ENCODE measurements at places on chromosomes 6 and 20.

DNA sequence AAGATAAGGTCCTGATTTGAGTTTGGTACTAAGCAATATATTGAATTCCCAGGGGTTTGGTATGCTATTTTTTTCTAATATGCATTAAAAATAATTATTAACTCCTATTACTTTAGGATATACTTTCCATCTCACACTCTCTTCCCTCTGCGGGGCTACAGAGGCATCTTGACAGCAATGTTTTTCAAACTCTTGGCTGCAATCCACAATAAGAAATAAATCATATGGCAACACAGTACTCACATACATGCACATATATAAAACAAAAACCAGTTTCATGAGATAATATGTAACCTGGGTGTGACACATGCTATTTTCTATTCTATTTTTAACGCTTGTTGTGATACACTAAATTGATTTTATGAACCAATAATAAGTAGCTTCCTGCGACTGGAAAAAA lies 189.5 kb downstream of the UNC5CL start:
- DNase-seq: no peak

DNA sequence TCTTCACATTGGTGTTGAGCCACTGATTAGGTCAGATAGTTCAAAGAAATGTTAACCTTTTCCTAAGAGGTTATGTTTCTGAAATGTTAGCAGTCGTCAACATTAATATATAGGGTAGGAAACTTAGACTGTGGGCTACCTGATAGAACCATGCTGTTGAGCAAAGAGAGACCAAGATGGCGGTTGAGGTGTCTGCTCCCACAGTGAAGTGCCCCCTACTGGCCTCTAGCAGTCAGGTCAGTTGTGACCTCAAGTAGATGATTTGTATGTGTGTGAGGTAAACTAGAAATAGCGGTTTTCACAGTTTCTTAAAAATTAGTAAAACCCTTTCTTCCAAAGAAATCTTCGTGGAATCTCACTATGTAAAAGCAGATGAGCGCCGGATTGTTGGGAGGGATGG lies 40.3 kb downstream of the MTHFD1L start:
- DNase-seq: no peak

DNA sequence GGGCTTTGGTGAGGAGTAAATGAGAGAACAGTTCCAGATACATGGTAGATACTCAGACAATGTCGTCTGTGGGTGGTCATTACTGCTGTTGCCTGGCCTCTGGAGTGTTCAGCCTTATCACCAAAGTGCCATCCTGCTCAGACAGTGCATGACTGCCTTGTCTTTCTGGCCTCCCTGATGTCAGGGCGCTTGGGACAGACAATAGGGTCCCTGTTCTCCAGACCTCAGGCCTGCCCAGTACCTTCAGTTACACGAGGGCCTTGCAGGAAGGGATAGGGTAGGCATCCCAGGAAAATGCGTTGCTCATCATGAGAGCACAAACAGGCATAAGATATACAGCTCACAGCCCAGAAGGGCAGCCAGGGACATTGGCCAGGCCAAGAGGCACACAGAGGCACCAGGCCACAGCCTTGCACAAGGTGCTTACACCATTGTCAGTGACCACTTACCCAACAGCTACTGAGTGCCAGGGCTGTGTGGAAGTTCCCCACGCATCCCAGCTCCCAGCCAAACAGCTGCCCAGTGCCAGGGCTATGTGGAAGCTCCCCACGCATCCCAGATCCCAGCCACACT lies 27.4 kb downstream of the BPIFB1 start:
- DNase-seq: no peak

GRCh38 chr6:6686748-6687601 lies 98.5 kb downstream of the LY86 start:
- DNase-seq: no peak

DNA sequence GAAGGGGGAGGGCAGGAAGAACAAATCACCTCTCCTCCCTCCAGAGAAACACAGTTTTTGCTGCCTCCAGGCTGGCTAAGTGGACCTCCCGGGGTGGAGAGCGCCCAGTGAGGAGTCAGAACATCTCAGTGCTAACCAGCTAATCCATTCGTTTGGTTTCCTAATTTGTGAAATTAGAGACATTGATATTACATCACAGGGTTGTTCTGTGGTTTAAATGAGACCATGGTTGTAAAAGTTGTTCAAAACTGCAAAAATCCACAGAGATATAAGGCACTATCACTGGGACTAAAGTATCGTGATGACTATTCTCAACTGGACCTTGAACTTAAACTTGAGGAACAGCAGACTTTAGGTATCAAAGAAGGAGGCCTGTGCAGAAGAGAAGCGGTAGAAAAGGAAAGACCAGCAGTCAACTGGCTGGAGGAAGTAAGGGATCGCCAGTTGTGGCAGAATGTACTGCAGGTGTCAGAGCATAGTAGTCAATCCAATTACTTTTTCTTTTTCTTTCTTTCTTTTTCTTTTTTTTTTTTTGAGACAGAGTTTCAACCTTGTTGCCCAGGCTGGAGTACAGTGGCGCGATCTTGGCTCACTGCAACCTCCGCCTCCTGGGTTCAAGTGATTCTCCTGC lies 33.9 kb downstream of the RIPOR2 start:
- no peak for DNase-seq

GRCh38 chr20:50501972-50502745 lies 8.0 kb upstream of the PTPN1 start:
- DNase-seq: no peak

GRCh38 chr20:51345601-51346101 lies 196.9 kb downstream of the NFATC2 start:
- no peak for DNase-seq

GRCh38 chr6:29486577-29486976 lies 1.2 kb downstream of the MAS1L start:
- no peak for DNase-seq

- no peak for DNase-seq
These were observed 1061.8 kb upstream of the CITED2 start for GRCh38 chr6:140436023-140436811.

DNA sequence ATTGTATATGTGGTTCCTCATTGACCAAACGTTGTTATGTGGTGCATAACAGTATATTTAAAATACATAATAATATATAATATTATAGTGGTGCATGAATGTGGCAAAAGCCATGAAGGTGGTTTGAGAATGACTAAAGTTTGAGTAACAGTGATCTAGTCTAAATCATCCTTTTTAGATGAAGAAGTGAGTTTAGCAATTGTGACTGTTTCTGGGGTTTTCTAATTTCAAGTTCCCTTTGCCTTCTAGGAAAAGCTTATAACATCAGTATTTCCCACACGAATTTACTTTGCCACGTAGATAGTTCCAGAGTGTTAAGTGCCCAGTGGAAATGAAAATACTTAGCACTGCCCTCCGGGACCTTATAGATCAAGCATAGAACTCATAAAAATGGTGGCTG lies 40.9 kb downstream of the ARFGEF2 start:
- no peak for DNase-seq

DNA sequence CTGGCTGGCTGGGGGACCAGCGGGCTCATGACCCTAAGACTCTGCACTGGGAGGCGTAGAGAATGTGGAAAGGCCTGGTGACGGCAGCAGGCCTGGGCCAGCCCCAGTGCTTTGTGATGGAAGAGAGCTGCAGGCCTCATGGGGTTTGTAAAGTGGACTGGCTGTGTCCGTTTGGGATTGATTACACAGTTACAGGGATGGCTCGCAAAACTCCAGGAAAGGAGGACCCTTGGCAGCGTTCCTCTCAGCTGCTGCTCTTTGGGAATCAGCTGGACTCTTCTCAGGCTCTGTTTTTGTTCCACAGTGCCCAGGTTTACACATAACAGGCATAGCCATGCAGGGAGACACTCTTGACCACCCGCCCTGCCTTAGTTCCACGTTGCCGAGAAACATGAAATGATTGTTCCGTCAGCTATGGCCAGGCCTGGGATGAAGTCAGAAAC lies 89.0 kb downstream of the SLX4IP start:
- peak; percentile 20 for DNase-seq

DNA sequence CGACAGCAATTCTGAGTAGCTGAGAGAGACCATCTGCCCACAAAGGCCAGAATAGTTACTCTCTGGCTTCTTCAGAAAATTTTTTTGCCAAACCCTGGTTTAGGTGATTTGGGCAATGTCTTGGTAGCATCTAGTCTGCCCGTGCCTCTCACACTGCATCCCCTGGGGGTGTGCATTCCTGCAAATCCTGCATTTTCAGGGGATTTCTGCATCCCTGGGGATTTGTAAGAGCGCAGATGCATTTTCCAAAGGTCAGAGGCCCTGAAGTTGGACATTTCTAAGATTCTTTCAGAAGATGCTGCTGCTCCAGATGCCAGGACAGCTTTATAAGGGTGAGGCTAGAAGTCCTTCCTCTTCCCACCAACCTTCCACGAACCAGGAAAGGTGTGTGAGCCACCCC lies 4.0 kb downstream of the CST9 start:
- no peak for DNase-seq

DNA sequence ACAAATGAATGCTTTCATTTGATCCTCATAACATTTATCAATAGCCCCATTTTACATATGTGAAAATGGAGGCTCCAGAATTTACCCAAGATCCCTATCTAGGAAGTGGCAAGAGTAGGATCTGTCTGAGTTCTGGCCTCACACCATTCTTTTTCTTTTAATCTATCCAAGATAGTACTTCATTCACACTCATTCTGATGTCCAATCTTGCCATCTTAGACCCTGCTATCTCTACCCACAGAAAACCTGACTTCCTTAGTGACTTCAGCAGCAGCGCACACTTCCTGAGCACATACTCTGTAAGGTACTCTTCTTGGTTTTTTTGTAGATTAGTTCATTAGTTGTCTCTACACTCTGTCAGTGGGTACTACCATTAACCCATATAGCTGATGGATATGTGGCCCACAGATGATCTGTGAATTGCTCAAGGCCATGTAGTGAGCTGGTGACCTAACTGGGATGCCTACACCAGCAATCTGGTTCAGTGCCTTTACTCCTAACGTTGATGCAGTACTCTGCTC lies 36.3 kb downstream of the COX4I2 start:
- DNase-seq: no peak

- DNase-seq: no peak
These were observed 121.2 kb upstream of the SASH1 start for GRCh38 chr6:148221196-148221979.

DNA sequence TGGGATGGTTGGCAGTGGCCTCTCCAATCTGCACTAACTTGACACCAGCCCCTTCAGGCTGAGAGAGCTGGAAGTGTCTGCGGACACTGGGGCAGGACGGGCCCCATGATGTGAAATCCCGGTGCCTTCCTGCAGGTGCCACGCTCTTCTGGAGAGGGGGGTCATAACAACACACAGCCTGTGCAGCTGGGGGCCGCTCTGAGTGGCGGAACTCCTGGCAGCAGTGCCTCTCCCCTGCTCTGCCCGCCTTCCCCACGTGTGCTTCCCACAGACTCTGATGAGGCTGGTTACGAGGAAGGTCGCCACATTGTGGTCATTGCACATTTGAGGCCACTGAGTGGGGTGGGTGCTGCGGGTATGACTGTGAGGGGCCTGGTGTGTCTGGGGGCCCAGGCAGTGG lies 145.2 kb downstream of the DTNBP1 start:
- no peak for DNase-seq

DNA sequence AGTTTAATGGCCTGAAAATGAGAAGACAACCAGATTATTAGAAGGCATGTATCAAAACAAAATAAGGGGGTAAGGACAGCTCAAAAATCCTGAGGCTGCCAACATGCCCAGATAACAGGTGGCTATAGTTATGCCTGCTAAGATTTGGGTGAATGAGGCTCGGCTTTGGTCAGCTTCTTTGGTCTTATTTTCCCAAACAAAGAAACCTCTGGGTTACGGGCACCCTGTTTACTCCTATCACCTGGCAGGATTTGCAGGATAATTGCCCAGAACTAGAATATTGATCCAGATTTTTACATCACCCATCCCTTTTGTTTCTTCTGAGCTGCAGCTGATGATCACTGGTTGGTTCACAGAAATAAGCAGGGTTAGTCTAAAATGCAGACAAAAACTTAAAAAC lies 74.3 kb downstream of the SLC16A10 start:
- DNase-seq: no peak

GRCh38 chr6:121925534-121926255 lies 473.8 kb upstream of the HSF2 start:
- DNase-seq: no peak

DNA sequence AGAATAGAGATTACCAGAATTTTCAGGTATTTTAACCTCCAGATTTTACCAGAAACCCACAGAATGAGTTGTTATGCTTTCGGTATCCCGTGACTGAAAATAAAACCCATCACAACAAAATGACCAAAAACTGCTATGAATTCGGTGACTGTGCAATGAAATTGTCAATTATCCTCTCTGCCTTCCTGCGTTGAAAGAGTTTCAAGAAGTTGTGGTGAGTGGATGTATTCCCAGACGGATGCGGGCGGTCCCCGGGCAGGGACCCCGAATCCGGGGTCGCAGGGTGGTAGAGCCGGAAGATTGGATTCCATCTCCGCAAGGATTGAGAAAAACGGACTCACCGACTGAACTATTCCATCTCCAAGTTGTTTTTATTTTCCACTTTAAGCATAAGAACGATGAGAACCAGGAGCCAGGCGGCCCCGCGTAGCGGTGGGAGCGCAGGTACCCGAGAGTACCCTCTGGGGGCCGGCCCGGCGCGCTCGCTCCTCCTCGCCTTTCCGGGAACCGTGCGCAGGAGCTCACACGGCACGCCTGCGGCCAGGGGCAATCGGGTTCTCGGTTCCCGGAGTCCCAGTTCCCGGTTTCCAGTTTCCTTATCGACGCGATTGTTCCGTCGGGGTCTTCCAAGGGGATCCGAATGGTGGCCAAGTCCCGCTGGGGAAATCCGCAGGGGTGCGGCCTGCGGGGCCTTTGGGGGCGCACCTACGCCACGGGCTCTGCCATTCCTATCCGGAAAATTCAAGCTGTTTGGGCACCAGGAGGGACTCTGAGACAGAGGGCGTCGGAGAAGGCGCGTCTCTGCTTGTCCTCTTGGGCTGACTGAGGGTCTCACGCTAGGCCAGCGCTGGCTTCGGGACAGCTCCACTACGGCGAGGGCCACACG lies 104.9 kb upstream of the PRDM1 start:
- DNase-seq: no peak

DNA sequence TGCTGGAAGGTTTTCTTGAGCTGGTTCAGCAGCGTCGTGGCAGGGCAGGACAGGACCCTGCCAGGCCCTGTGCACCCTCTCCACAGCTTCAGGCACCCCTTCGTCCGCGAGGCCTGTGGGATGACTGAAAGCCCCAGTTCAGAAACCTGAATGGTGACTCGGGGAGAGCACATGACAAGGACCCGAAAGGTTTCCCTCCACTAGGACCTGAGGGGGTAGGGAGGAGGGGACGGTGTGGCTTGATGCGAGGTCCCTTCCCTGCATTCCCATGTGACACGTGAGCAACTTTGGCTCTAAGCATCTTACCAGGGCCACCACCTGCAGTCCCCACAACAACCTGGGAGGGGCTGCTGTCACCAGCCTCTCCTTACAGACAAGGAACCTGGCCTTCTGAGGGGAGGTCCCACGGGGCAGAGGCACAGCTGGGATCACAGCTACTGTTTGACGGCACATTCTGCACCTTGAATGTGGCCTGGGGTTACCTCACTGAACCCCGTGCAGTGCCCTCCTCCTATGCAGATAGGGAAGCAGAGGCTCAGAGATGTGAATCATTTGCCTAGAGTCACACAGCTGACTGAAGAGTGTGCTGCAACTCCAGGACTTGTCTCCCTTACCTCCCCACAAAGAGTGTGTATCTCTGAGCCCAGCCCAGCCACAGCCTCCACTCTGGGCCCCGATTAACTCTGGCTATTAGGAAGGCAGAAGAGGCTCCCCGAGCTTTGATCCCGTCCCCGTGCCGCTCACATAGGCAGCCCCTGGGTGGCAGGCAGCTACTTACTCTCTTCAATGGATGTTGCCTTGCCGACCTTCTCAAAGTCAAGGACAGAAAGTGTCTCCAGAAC lies 84.6 kb downstream of the PTPN1 start:
- no peak for DNase-seq
